ENCODE measurements at places on chromosomes 6 and 20.

DNA sequence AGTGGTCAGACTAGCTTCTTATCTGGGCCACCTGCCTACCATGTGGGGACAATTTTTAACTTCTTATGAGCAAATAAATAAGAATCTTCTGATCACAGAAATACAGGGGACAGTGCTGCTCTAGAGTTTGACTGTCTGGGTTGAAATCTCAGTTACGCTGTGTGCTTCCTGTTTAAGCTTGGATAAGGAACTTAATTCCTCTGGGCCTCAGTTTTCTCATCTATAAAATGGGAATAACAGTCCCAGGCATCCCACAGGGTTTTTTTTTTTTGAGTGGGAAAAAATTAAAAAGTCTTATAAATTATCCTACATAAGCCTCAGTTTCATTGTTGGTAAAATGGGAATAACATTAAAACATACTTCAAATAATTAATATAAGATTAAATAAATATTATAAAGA is 340.9 kb downstream of the ESR1 start:
- DNase-seq, result no peak

DNA sequence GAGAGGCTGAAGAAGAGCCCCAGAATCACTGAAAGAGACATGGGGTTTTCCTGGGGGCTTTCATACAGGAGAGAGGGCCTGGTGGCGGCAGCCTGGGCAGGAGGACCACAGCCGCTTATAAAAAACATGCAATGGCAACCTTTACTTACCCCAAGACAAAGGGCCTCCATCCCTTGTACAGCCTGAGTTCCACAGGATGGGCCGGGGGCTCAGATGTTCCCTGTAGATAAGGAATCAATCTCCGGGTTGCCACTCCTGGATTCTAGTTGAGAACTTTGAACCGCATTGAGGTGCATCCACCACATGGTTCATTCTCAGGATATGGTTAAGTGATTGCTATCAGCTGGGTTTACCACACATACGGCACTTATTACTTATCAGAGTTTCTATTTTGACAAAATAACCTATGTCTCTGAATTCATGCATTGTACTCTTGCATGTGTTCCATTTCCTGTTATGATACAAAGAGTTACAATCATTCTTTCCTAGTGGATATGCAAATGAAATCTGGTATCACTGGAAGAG is 677.6 kb downstream of the KIF16B start:
- DNase-seq, result no peak

- no peak for DNase-seq
Observed at GRCh38 chr6:75993236-75994162, 79.0 kb downstream of the IMPG1 start.

DNA sequence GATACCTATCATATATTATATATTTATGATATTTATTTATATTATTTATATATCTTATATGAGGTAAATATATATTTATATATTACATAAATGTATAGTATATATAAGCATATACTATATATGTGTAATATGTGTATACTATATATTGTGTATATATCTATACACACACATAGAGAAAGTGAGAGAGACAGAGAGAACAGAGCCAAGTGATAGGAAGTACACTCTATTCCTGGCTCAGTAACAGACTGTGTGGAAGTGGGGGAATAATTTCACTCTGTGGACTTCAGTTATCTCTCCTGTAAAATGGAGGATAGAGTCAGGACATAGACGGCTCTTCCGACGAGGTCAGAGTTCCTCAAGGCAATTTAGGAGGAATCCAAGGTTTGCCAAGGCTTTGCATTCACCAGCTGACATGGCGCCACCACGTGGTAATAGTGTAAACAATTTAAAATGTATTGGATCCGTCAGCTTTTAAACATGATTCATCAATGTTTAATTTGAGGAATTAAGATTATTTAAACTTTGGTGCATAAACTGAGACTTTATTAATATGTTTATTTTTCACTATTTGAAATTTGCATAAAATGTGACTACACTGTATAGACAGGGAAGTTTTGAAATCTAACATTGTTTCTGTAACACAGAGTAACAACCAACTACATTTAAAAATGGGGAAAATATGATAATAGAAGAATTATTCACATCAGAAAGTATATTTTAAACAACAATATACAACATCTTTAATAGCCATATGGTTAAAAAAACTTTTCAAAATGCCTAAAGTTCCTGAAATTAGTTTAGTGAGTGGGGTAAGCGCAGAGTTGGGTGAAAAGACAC is 75.4 kb upstream of the TMEM244 start:
- DNase-seq, result peak; percentile 32

GRCh38 chr20:1652960-1653359 is 4.6 kb downstream of the SIRPG start:
- DNase-seq, result no peak

All from stimulated activated CD4-positive, alpha-beta T cell treated with anti-CD3 and anti-CD28 coated beads, Interleukin-4, amount 100 ng/mL, for 1 hour (primary cell).